ENCODE measurements at places on chromosomes 5 and 9.

DNA sequence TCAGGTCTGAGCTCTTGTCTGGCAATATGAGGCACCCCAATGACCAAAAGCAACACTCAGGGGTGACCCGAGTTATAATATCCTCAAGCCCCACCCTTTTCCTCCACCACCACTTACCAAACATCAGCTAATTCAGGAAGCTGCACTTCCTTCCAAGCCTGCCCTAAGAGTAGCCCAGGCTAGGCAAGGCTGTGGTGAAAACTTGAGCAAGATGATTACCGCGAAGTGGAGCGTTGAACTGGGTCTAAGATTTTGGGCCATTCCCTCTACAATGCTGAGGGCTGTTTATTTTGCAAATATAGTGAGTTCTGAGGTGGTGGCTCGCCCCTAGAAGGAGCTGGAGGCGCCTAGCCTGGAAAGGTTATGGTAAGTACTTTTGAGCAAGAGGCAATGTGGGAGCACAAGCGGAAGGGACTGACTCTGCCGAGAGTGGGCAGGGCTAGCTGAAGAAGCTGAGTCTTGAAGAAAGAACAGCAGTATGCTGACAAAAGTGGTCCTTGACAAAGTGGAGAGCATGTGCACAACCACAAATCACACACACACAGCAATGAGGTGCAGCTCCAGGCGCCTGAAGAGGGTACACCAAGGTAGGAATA, at the start of gene HK3:
TSS of gene HK3 (minus strand) at position 51 of the 596 bp plus-strand sequence. CDS start 3,187 bp downstream, outside the sequence.
- DNase-seq, result no peak

GRCh38 chr9:111896942-111897600, 457 bp downstream of the UGCG start:
- DNase-seq, result peak; percentile 72

DNA sequence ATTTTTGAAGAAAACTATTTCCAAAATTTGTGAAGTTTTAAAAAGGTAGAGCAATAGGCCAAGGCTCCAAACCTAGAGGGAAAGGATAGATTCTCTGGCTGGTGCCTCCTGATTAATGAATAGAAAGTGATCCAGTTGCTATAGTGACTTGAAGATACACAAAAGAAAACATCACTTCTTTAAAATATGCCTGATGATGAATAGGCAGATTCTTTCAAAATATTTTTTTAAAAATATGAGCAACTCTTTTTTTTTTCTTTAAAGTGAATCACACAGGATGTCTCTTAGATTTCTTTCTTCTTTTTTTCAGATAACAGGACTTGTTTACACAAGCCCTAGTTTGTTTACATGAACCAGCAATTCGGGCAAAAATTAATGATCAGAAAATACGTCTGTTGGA, 124.4 kb downstream of the RFK start:
- DNase-seq, result no peak

GRCh38 chr5:160455600-160455999, 33.9 kb downstream of the PTTG1 start:
- DNase-seq, result no peak

DNA sequence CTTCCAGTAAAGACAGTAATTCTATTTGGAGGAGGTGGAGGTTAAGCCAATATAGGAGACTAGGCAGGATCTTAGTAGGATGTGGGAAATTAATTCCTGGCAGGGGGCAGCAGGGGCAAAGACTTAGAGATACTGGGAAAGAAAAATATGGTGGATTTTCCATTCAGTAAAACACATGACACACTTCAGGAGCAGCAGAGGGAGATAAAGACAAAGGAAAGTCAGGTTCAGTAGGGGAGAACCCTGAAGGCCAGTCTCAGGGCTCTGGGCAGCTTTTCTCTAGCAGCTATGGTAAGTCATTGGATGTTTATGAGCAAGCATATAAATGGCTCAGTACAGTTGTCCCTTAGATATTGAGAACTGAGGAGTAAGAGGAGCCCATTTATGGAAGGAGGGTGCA, 105.5 kb downstream of the PJA2 start:
- no peak for DNase-seq

DNA sequence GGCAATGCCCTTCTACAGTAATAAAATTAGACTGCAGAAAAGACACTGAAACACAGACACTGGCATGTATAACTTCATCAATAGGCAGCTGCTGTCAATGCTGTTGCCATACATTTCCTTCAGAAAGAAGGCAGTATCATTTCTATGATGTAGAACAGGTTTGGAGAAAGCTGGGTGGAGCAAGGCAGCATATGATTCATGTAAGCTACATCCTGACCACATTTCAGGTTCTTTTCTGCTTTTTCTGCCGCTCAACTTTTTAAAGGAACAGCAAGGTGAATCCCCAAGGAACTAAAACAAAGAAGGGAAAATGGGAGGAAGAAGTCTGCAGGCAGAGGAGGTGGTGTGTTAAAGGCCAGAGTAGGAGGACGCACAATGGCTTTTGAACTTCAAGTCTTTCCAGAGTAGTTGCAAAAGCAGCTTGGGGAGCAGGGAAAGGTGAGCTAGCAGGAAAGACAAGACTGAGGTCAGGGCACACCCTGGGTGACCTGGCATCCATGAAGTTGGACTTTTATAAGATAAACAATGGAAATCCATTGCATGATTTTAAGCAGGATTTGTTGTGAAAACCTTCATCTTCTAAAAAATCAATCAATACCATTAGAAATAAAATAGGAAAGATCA, 142.1 kb downstream of the MED10 start:
- no peak for DNase-seq

GRCh38 chr5:74337254-74337983, 303.1 kb downstream of the ENC1 start:
- no peak for DNase-seq

- DNase-seq, result no peak
Measured at GRCh38 chr5:173435447-173435846, 107.2 kb upstream of the STC2 start.

GRCh38 chr9:113255438-113255837, 19.9 kb downstream of the CDC26 start:
- DNase-seq, result no peak

GRCh38 chr9:103681435-103681834, 412.7 kb upstream of the SMC2 start:
- DNase-seq, result no peak

- DNase-seq, result no peak
Measured at GRCh38 chr5:5756762-5757161, 334.3 kb downstream of the ICE1 start.

DNA sequence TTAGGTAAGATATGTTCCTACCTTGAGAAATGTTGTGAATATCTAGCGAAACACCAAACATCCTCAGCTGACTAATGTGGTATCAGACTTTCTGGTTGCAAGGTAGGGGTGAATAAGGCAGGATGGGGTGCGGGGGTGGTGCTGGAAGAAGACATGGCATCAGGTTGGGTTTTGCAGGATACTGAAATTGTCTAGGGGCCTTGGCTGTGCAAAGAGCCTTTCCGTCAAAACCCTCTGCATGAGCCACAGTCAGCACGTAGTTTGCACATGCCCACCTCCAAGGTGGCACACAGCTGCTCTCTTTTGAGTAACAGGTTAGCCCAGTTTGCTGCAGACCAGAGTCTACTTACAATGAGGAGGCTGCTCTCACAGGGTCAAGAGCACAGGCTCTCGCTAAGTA, 42.0 kb downstream of the SFXN1 start:
- DNase-seq, result peak; percentile 17

GRCh38 chr9:37559125-37559524, 17.1 kb downstream of the FBXO10 start:
- DNase-seq, result no peak

DNA sequence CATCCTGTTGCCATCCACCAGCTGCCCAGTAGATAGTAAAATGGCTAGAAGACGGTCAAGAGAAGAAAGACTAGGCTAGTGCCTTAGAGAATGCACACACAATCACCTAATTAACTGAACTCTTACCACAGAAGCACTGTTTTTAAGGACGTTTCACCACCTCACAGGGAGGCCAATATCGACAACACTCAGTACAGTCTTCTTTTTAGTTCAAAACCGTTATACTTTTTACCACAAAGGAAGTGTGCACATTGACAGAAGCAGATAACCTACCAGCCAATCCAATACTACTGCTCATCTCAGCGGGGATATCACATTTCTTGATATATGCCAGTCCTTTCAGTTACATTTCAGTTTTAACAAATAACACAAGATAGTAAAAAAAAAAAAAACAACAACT, 122.3 kb downstream of the GNAQ start:
- DNase-seq, result peak; percentile 6

GRCh38 chr5:181092428-181092827, 38.5 kb downstream of the OR2V1 start:
- DNase-seq, result no peak

DNA sequence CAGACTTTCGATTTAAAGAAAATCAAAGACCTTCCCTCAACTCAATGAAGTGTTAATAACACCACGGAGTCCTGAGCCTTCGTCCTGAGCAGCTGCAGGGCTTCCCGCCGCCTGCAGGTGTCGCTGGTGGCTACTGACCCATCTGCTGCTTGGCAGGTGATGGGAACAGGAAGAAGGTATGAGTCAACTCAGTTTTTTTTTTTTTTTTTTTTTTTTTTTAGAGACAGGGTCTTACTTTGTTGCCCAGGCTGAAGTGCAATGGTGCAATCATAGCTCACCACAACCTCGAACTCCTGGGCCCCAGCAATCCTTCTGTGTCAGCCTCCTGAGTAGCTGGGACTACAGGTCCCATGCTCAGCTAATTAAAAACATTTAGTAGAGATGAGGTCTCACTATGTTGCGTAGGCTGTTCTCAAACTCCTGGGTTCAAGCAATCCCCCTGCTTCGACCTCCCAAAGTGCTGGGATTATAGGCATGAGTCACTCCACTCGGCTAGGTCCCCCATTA, 185.7 kb upstream of the IL12B start:
- DNase-seq, result peak; percentile 79

DNA sequence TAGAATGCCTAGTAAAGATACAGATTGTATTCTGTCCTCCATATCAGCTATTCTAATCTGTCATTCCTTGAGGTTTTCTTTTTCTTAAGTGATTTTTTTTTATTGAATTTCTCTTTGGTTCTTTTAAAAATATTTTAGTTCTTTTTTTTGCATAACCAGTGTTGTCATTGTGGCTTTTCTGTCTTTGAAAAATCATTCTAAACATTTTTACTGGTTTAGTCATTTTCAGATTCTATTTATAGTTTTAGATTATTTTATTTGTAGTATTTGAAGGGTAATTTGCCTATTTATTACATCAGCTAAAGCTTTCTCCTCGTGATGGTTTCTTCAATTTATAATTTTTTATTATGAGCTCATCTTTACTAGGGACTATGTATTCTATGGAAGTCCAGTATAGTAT, 78.1 kb downstream of the NDUFAF2 start:
- no peak for DNase-seq

DNA sequence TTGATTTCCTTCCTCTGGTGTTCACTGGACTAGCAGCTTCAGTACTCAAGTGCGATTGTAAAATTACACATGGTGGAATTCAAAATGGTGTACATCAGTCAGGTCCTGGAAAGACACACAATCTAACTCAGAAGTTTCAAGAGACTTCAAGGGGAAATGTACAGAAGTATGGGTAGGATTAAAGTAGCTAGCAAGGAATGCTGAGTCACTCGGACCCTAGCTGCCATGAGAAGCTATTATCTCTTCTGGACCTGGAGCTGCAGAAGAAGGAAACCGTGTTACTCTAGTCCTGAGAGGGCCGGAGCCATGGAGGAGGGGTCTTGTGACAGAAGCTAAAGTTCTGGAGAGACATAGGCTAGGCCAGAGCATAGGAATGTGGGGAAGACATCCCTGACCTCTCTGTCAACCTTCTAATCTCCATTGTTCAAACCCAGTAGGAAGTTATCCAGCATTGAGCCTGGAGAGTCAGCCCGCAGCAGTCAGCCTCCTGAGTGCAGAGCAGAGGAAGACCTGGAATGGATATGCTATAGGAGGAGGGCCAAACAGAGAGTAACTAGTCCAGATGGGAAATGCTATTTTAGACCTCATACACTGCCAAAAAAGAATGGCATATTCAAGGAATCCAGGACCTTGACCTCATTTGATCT, 84.3 kb downstream of the GHR start:
- DNase-seq, result no peak

GRCh38 chr9:119712325-119712724, 343.1 kb upstream of the BRINP1 start:
- DNase-seq, result no peak

DNA sequence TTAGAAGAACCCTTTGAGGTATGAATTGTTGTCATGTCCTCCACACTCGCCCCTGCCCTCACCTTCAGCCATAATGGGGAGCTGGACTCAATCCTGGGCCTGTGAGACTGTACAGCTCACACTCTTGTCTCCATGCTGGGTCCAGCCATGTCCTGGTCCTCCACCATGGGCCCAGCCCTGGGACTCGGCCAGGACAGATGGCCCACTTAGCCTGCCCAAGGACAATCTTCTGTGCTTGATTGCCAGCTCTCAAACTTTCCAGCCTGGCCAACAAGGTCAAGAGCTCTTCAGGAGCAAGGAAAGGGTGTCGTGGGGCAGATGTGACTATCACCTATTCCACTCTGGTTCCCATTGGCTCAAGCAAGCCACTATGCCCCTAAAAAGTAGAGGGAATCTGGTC, 90.8 kb downstream of the HRH2 start:
- DNase-seq, result no peak

- DNase-seq, result no peak
Measured at GRCh38 chr5:17228821-17229291, 11.4 kb downstream of the BASP1 start.

- no peak for DNase-seq
Measured at GRCh38 chr9:126642010-126642744, 28.4 kb downstream of the LMX1B start.

GRCh38 chr5:175853573-175854230, 17.7 kb upstream of the CPLX2 start:
- DNase-seq, result no peak

GRCh38 chr5:58094031-58094430, 365.9 kb downstream of the PLK2 start:
- no peak for DNase-seq

- no peak for DNase-seq
Measured at GRCh38 chr5:172690258-172691075, 49.4 kb downstream of the NEURL1B start.

- DNase-seq, result no peak
Measured at GRCh38 chr9:91342575-91342974, 19.1 kb downstream of the AUH start.

DNA sequence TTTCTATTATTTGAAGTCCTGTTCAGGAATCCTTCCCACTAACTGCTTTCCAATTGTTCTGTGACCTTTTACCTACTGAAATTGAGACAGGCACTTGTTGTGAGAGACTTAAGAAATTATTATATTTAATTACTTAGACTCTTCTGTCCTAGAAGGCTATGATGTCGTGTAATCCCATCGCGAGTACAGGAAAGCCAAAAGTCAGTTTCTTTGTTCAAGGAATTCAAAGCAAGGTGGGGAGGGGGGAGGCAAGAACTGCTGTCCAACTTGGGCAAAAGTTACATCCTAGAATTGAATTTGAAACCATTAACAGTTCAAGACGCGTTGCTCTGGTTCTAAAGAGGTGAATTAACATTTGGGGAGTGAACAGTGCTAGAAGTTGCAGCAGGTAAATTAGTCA, 17.9 kb downstream of the NDUFA8 start:
- no peak for DNase-seq

- DNase-seq, result no peak
Measured at GRCh38 chr5:91341154-91341553, 42.0 kb downstream of the ARRDC3 start.

DNA sequence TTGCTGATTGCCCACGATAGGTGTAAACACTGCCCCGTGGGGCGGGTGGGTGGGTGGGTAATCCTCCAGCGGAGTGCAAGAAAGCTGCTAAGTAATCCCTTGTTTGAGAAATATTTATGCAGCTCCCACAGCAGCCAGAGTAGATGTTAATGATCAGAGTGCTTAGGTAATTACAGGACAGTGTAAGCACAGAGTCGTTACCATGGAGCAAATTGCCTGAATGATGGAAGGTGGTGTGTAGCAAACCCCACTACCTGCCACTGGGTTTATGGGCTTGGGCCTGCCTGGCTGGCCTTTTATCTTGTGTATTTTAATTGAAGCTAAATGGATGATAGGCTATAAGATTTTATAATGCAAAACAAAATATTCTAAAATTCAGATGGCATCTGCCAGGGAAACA, 110.0 kb downstream of the COL5A1 start:
- no peak for DNase-seq
